ENCODE measurements at places on chromosomes 11 and 22.

- no peak for DNase-seq
Measured at GRCh38 chr11:118216621-118217481, 8.0 kb downstream of the JAML start.

DNA sequence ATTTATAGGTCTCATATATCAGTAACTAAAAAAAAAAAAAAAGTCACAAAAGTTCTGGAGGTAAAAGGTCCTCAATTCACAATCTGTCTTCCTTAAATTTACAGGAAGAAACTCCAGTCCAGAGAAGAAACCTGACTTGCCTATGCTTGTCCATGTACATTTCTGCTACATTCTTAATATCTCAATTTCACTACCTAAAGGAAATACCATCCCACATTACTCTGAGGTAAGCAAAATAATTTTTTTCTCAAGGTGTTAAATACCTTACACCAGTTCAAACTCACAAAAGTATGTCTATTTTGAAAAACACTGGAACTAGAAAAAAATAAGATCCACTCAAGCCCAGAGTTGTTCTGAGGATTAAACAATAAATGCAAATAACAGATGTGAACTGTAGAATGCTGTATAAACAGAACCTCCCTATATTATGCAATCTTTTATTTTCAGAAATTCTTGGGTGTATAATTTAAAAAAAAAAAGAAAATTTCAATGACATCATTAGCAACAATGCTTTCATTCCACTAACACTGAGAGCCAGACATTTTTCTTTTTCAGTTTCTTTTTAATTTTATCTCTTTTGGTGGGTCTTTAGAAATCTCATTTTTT lies 49.9 kb upstream of the GDPD4 start:
- DNase-seq = no peak

DNA sequence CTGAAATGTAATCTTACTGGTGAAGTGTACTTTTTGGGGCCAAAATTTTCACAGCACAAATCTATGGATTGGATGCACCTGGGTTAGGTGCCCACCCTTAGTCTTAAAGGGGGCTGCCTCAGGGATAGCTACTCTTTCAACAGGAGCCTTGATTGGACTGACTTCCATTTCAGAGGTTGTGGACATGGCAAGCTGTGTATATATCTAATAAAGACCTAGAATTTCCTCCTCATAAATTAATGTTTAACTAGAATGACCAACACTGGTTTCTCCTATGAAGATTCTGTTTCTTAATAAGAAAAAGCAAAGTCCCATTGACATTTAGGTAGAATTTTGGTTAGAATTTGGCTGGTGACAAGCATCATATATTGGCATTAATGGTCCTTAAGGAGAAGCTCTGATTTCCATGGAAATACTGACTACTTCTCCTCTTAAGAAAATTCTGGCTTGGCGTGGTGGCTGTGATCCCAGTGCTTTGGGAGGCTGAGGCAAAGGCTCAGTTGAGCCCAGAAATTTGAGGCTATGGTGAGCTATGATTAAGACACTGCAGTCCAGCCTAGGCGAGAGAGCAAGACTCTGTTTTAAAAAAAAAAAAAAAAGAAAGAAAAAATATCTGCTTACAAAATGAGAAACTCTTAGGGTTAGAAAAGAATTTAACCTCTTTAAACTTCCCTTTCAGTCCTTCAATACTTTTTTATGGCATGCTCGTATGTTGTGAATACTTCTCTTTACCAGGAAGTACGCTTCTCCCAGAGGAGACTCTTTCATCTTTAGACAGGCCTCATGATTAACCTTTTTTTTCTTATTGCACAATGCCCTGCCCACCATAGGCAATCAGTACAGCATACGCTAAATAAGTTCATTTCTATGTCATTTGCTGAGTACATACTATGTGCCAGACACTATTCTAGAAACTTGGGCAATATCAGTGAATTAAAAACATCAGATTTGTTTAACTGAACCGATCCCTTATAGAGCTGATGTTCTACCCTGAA lies 77.2 kb downstream of the PRR5L start:
- DNase-seq = no peak

DNA sequence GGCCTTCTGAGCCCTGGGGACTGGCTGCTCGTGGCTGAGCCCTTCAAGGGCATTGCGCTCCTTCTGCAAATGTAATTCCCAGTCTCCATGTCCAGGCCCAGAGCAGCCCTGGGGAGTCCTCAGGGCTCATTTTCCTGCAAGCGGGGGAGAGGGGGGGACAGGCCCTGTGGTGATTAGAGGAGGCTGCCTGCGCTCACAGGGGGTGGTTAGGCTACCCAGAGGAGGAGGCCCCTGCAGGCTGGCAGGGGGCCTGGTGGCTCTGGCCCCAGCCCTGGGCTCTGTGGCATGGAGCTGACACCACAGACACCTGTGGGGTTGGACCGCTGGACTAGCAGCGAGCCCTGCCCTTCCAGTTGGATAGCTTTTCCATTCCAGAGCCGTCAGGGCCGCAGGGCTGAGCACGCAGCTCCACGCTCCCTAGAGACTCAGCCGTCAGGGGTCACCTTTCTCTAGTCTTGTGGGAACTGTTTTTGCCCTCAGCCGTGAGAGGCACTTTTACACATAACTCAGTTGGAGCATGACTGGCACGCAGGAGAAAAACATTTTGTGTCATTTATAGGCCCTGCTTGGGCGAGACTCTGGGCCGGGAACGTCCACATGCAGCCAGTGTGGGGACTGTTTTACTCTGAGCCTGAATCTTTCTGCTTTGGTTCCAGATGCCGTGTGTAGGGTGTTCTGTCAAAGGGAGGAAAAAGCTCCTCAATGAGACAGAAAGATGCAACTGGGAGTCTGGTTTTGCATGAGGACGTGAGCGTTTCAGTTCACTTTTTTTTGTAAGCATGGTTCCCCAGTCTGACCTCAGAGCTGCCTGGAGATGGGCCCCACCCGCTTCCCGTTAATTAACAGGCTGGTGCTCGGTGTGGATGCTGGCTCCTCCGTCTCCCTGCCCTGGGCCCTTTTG lies 58.1 kb downstream of the LRP5 start:
- no peak for DNase-seq

DNA sequence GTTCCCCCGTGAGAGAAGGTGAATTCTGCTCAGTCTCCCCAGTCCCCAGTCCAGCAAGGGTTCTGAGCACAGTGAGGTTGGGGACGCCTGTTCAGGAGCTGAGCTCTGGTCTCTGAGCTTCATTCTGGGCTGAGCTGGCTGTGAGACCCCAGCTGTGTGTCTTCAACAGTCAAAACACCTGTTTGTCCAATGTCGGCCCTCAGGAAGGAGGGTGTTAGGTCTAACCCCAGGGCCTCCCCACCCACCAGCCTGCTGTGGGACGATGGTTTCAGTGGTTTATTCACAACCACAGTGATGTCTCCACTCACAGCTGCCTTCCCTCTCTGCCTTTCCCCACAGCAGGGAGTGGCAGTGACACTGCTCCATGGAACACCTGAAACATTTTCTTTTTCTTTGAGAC lies 1282.9 kb downstream of the TBC1D22A start:
- DNase-seq = no peak

GRCh38 chr11:109426442-109427240 lies 4.7 kb downstream of the C11orf87 start:
- DNase-seq = peak; percentile 16

- no peak for DNase-seq
Measured at GRCh38 chr11:96132437-96132836, 208.5 kb upstream of the MTMR2 start.

GRCh38 chr11:14653090-14653489 lies 9.5 kb downstream of the PDE3B start:
- no peak for DNase-seq

DNA sequence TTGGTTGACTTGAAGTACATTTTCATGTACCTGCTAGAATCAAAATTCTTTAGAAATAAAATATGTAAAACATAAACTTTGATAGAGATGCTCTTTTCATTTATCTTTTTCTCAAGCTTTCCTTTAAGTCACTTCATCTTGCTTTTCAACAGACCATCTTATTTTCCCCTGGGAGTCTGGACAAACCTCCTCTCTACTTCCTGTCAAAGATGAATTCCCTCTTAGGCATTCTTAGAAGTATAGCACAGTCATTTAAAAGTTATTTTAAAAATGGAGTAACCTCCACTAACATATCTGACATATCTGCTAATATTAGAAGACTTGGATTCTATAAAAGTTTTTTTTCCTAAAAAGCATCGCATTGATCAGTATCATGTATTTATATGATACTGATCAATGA lies 84.8 kb upstream of the PAX6 start:
- DNase-seq = no peak

GRCh38 chr11:117095284-117096161 lies 2.7 kb downstream of the SIK3 start:
- no peak for DNase-seq

GRCh38 chr11:10743354-10744000 lies 7.6 kb upstream of the CTR9 start:
- DNase-seq = no peak

- no peak for DNase-seq
Measured at GRCh38 chr11:114392735-114393667, 7.3 kb downstream of the C11orf71 start.

DNA sequence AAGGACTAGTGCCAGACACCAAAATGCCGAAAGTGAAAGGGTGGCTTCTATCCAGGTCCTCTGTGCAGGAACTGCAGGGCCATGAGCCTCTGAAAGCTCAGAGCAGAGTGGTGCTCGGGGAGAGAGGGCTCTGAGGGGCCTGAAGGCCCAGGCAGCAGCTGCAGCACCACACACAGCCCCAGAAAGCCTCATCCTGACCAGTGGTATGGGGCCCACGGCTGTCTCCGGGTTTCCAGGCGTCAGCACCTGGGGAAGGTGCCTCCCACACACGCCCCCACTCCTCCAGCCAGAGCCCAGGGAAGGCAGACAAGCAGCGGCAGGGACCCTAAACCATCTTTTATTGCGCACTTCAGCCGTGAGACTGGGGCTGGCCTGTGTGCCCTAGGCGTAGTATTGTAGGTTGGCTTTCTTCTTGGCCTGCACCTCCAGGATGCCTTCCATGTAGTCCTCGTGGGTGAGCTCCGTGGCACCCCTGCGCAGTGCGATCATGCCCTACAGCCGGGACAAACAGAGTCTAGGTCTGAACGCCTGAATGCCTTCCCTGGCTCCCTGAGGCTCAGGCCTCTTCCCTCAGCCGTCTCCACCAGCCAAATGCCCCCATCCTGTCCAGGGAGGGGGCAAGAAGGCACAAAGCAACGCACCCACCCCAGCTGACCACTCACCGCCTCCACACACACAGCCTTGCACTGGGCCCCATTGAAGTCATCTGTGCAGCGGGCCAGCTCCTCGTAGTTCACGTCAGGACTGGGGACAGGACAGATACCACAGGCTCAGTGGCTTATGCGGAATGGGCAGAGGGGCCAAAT lies 7.6 kb downstream of the PSMC3 start:
- DNase-seq = no peak

DNA sequence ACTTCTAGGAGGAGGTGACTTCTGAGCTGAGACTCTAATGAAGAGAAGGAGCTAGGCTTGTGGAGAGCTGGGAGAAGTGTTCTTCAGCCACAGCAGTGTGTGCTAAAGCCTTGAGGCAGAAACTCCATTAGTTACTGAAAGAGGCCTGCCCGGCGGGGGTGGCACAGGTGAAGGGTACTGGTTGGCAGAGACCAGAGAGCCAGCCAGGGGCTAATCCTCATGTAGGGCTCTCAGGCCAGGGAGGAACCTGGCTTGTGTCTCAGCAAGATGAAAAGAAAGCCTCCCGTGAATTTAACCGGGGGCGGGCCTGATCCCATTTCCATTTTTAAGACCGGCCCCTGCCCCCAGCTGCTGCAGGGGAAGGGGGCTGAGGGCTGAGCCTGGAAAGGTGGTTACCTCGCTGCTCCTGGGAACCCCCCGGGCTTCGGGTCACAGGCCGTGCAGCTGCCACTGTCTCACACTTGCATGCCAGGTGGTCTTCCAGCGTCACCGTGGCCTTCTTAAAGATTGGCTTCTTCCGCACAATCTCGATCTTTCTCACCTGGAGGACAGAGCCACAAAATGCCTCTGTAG lies 15.0 kb downstream of the PDGFB start:
- no peak for DNase-seq

- no peak for DNase-seq
Measured at GRCh38 chr22:45720839-45721378, 49.3 kb downstream of the ATXN10 start.

- DNase-seq = no peak
Measured at GRCh38 chr11:503179-503981, 3.7 kb downstream of the RNH1 start.

DNA sequence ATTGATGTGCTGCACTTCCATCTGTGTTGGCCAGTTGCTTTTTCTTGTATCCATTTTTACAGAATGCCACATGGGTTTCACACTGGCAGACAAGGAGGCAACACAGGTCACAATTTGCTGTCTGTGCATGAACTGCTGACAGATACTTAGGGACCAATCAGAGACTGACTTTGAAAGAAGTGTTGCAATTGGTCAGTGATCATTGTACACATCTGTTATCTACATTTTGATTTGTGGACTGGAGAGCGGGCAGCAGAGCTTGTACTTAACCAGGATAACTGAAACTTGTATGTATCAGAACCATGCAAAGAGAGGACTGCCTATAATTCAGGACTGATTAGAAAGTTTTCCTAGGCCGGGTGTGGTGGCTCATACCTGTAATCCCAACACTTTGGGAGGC lies 21.8 kb downstream of the PRR5 start:
- DNase-seq = no peak

DNA sequence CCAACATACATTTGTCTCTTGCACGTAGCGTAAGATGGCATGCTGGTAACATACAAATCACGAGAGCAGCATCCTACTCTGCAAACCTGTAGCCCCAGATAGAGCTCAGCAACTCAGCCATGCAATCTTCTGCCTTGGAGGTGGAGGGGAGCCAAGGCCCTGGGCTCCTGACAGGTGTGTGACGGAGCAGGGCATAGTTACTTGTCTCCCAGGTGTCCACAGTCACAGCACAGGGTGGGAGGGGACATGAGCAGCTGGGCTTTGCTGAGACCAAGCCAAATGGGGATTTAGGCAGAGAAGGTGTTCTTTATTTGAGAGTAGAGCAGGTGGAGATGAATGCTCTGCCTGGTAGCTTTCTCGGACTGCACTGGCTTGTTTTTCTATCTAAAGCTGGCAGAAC lies 111.7 kb downstream of the TEAD1 start:
- DNase-seq = no peak

DNA sequence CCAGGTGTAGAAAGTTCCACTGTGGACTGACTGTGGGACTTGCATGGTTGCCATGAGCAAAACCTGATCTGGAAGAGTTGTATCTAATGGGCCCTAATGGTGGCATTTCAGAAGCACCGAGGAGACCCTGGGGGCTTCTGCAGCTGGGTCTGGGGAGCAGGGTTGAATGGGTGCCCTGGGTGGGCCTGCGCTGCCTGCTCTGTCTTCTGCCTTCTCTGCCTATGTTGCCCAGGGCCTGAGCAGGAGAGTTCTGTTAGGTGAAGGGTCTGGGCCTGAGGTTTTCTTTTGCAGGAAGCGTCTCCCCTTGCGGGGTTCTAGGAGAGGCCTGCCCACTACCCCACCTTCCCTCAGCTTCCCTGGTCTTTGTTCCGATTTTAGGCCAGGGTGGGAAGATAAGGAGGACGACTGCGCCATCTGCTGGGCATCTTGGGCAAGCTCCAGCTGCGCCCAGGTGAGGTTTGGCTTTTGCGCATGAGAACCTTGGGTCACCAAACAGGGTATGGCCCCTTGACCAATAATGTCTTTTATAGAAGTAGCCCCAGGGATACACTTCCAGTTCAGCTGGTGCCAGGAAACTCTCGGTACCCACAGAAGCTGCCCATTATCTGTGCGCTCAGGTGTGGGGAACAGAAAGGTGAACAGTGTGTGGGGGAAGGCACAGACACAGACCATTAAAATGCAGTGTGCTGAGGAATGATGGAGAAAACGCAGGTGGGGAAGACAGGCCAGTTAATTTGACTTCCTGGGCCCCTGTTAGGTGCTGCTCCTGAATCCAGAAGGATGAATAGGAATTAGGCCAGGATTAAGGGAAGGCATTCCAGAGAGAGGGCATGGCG lies 23.2 kb downstream of the COMMD9 start:
- DNase-seq = no peak

- DNase-seq = no peak
Measured at GRCh38 chr11:9344061-9344680, 29.8 kb upstream of the TMEM41B start.

Data from AG04449 (cell line).